Neuronal stem cell (in vitro differentiated cells): ENCODE measurements at places on chromosomes 6 and 20.
A peak's percentile ranks its signal among the peaks of the same experiment; 100 is the strongest.

DNA sequence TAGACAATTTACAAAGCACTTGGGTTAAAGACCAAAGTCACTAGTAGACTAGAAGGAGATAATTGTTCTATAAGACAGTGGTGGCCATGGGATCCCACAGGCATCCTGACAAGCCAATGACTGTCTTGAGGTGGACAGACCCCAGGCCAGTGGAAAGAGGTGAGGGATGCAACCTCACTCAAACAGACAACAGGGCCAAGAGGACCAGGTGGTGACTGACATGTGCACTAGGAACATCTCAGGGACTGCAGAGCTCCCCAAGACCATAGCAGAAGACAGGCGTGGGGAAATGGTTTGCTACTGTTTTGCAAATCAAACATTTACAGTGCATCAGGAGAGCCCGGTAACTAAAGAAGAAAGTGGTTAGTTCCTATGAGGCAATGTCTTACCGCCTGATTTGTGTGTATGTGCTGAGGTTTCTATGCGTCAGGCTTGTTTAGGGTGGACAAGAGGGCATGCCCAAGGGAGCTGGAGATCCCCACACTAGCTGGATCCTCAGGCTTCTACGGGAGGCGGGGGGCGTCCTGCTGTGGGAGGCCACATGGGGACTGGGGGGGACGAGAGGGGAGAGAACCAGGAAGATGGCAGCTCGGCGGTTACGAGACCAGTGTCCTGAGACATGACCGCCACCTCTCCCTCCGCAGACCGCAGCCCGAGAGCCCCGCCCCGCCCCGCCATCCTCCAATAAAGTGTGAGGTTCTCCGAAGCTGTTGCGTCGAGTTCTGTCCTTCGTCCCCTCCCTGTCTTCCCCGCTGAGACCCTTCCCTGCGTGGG, 623 bp upstream of the MRPS26 start:
- DNase-seq, result no peak

GRCh38 chr6:97059473-97059872, 134.9 kb downstream of the KLHL32 start:
- DNase-seq, result no peak

GRCh38 chr6:128018821-128019220, 118.0 kb upstream of the THEMIS start:
- DNase-seq, result no peak

DNA sequence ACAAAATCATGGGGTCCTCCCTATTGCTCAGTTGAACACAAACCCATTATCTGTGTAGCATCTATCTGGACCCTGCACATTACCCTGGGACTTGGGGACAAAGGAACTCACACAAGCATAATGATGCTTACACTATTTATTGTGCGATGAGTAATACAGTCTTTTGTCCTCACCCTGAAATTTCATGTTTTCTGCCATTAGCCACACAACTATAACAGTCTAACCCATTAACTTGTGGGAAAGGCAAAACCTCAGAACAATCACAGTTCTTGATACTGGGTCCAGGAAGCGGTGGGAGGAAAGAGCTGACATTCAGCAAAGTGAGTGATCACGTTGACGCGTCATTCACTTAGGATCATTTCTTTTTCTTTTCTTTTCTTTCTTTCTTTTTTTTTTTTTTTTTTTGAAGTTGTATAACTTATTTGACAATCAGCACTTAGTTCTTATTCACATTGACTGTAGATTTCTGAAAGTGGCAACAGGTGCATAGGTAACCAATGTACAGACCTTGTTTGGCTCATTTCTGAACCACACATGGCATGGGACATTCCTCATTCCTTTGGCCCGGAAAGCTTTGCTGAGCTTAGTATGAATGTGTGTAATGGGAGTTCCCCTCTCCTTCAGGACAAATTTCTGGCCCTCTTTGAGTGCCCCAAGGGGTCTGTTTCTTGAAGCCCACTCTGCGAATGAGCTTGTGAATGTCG, 94.8 kb upstream of the CNKSR3 start:
- DNase-seq, result no peak

DNA sequence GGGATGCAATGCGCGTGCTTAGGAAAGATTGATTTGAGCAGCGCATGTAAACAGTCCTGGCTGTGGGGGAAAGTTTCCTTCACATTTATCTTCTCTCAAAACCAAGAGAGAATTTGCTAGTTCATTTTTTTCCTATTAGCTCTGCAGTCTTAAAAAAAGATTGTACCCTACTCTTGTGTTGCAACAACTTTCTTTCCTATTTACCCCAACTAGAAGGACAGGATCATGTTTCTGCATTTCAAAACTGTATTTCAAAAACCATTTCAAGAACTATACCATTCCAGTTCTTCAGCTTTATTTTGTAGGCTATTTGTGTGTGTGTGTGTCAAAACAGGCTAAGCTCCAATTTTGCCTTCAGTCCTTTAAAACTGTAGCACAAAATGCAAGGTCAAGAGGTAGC, 473.1 kb downstream of the KIF16B start:
- no peak for DNase-seq

DNA sequence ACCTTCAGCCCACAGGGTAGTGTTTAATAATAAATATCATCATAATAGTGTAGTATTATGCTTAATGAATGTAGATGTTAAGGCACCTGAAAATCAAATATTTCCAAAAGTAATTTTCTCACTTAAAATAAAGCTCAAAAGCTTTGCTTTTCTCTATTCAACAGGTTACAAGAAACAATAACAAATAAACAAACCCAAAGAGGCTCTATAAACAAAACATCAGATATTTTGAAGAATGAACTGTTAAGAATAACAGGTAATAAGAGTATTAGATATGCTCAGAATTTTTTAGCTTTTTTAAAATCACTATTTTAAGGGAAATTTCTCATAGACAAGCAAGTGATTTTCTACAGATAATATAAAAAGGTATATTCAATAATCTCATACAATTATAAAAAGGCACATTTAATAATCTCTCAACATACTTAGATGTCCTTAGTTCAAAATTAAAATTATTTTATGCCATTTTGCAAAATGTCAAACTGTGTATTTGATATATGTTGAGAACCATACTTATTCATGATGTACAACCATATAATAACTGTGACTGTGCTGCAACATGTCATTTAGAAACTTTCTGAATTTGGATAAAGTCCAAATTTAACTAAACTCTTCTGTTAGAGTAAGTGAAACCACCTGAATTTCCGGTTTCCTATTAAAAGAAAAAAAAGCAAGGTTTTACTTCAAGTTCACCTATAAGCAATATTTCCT, 35.8 kb downstream of the PHIP start:
- no peak for DNase-seq

GRCh38 chr6:131813991-131814390, 6.2 kb downstream of the ENPP1 start:
- no peak for DNase-seq

GRCh38 chr6:72288592-72288991, 333.3 kb upstream of the KCNQ5 start:
- DNase-seq, result peak; percentile 14

DNA sequence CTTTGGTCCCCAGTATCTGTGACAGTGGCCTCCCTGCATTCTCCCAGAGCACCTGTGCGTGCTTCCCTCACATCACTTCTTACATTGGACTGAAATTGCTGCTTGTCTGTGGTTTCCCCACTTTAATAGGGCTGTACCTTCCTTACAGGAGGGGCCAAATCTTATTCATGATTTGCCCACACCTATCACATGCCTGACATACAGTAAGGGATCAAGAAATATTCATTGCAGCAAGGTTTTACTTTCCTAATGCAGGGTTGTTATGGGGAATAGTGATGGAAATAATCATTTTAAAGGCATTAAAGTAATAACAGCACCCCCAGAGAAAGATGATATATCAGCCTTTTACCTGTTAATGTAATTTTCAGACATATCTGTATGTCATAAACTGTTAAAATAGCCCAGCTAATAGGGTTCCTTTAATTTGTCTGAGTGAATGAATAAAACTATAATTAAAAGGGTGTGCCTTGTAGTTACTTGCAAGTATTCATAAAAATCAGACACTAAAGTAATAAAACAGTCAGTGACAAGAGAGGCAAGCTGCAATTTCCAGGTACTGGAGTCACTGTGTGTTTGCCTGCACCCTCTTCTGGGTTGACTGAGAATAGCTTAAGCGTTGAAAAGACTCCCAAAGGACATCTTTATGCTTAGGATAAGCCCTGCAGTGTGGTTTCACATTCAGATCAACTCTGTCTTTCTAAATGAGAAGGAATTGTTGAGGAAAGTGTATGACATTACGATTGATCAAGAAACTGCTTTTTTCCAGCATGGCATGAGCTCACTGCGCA, 182.7 kb downstream of the PHACTR1 start:
- DNase-seq, result no peak

GRCh38 chr6:117947234-117947633, 40.2 kb downstream of the SLC35F1 start:
- no peak for DNase-seq

DNA sequence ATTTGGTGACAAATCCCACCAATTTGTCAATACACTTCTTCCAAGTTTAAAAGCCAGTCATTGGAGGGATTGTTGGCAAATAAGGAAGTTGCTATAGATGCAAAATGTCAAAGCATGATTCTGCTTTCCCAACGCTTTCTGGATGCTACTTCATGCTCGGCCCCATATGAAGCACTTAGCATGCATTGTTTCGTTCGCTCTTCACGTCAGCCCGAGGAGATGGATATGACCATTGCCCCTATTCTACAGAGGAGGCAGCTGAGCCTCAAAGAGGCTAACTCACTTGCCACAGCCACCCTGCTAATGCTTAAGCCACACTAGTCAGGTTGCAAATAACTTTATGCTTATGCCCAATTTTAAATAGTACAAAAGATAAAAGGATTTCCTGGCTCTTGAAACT, 2.8 kb upstream of the NXT1 start:
- DNase-seq, result no peak

GRCh38 chr6:6907286-6907685, 200.5 kb upstream of the RREB1 start:
- DNase-seq, result no peak

DNA sequence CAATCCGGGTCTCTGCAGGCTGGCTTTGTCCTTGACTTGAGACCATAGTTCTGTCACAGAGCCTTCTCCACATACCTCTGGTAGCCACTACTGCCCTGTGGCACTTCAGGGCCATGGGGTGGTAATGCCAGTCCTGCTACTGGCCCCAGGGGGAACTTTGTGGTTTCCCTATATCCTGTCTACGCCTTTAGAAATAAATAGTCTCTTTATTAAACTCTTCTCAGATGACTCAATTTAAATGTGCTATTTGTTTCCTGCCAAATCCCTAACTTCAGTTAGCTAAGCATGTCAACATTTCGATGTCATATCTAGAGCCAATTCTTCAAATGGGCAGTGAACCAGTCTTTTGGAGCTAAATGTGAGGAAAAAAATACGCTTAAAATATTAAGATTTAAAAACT, 60.1 kb downstream of the SEL1L2 start:
- DNase-seq, result no peak

GRCh38 chr6:41451515-41452163, 94.5 kb upstream of the FOXP4 start:
- DNase-seq, result no peak

GRCh38 chr20:24943196-24943595, 5.9 kb upstream of the CST7 start:
- DNase-seq, result no peak

GRCh38 chr6:77124604-77125003, 338.7 kb downstream of the HTR1B start:
- no peak for DNase-seq

GRCh38 chr6:102398788-102399390, 1005.4 kb downstream of the GRIK2 start:
- no peak for DNase-seq
